ENCODE measurements at places on chromosomes 5 and 9. TPM values are rescaled to one million over a fixed set of nuclear protein-coding genes. Genes with fewer than 3 reads are reported as not detected.

The CFAP77 gene
- total RNA-seq, result not detected

- no peak for DNase-seq
- no peak overlapping the region for H3K27ac ChIP-seq
- H3K27me3 ChIP-seq, result no peaks in the 10 kb centered on the region
- H3K4me1 ChIP-seq, result no peaks in the 10 kb centered on the region
Observed at GRCh38 chr5:130198927-130199326, 294.7 kb downstream of the CHSY3 start.

GRCh38 chr9:132214027-132214622 is 52.3 kb downstream of the NTNG2 start:
- H3K27me3 ChIP-seq, result peaks cover 13% of the 10 kb centered on the region
- H3K27ac ChIP-seq, result no peak overlapping the region
- no peaks in the 10 kb centered on the region for H3K36me3 ChIP-seq
- DNase-seq, result no peak
- no peak overlapping the region for H3K4me3 ChIP-seq

DNA sequence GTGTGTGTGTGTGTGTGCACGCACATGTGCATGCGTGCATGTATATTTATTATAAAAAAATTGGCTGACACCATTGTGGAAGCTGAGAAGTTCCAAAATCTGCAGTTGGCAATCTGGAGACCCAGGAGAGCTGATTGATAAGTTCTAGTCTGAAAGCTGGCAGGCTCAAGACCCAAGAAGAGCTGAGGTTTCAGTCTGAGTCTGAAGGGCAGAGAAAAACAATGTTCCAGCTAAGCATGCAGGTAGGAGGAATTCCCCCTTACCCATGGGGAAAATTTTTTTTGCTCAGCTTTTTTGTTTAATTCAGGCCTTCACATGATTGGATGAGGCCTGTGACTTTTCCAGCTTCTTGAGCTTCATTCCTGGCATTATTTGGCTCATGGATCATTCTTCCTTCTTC is 31.2 kb upstream of the ACTBL2 start:
- H3K27me3 ChIP-seq, result no peaks in the 10 kb centered on the region
- H3K4me3 ChIP-seq, result no peak overlapping the region
- DNase-seq, result no peak

DNA sequence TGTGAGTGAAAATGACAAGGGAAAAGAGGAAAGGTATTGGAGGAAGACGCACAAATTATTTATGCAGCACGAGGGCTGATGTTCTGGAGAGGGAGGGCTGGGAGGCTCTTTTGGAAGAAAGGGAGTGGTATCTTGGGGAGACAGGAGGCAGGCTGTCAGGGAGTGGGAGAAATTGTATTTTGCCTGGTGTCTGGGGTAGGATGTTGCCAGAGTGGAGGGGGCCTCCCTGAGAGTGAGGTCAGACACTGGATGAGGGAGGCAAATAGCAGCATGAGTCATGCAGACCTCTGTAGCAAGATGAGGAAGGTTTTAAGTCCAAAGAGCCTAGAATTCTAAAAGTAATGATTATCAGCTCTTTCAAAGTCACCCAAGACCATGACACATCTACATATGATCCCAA is 158.0 kb downstream of the DMRT2 start:
- no peaks in the 10 kb centered on the region for H3K36me3 ChIP-seq
- no peaks in the 10 kb centered on the region for H3K27me3 ChIP-seq
- H3K4me3 ChIP-seq, result no peak overlapping the region
- H3K27ac ChIP-seq, result no peak overlapping the region
- no peak for DNase-seq
- no peaks in the 10 kb centered on the region for H3K4me1 ChIP-seq

DNA sequence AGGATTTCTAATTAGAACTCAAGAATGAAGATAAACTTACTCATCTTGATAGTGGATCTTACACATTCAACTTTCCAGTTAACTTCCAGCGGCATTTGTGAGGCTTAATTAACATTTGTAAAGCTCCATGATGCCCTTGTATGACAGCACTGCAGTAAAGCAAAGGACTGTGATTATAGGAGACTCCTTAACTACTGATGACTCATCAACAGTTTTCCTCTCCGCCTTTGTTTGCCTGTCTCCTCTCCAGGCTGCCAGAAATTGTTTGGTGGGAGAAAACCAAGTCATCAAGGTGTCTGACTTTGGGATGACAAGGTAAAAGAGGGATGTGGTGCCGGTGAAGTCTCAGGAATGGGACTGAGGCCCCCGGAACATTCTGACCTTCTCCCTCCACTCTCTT is 20.4 kb upstream of the CYFIP2 start:
- peaks cover 8% of the 10 kb centered on the region for H3K36me3 ChIP-seq
- H3K27ac ChIP-seq, result no peak overlapping the region
- no peak for DNase-seq
- no peak overlapping the region for H3K4me3 ChIP-seq
- H3K4me1 ChIP-seq, result no peaks in the 10 kb centered on the region

- DNase-seq, result no peak
- H3K27me3 ChIP-seq, result no peaks in the 10 kb centered on the region
- no peak overlapping the region for H3K27ac ChIP-seq
- no peak overlapping the region for H3K4me3 ChIP-seq
- no peaks in the 10 kb centered on the region for H3K36me3 ChIP-seq
Observed at GRCh38 chr5:167250996-167251395, 1040.4 kb upstream of the WWC1 start.

The IL3 gene
- not detected for total RNA-seq

DNA sequence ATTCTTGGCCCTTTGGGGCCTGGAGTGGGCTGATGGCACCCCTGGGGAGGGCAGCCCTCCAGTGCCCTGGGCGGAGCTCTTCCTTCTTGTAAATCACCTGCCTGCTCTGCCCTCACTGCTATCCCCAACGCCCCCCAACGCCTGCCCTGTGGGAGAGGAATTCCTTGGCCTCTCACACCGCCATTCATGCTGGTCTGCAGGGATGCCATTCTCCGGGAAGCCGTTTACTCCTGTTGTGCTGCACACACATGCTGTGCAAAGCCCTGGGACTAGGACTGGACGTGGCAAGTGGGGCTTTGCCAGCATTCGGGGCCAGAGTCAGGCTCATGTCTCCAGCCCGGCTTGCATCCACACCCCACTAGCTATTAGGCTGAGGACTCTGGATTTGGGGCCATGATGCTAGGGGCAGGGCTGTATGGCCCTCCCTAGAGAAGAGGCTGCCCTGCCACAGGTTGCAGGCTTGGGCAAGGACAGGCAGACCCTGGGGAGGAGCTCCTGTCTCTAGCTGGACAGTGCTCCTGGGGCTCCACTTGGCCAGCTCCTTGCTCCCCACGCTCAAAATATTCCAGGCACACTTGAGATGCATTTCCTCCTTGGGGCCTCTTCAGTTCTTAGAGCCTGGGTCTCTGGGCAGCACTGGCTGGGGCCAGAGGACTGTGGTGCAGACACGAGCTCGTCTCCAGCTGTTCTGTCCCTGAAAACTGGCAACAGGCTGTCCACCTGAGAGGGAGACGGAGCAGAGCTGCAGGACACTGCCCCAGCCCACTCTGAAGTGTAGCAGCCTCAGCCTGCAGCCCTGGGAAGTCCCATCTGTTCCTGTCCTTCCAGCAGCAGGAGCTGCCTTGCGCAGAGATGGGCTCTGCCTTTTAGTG is 226.9 kb downstream of the CACNA1B start:
- no peaks in the 10 kb centered on the region for H3K4me1 ChIP-seq
- no peaks in the 10 kb centered on the region for H3K27me3 ChIP-seq
- H3K27ac ChIP-seq, result no peak overlapping the region
- no peaks in the 10 kb centered on the region for H3K36me3 ChIP-seq
- H3K4me3 ChIP-seq, result no peak overlapping the region

The TUSC1 gene
- total RNA-seq, result 6.3 TPM

- H3K27me3 ChIP-seq, result no peaks in the 10 kb centered on the region
- H3K27ac ChIP-seq, result no peak overlapping the region
- no peak overlapping the region for H3K4me3 ChIP-seq
- H3K36me3 ChIP-seq, result no peaks in the 10 kb centered on the region
- DNase-seq, result no peak
Observed at GRCh38 chr9:103574056-103574455, 520.1 kb upstream of the SMC2 start.

DNA sequence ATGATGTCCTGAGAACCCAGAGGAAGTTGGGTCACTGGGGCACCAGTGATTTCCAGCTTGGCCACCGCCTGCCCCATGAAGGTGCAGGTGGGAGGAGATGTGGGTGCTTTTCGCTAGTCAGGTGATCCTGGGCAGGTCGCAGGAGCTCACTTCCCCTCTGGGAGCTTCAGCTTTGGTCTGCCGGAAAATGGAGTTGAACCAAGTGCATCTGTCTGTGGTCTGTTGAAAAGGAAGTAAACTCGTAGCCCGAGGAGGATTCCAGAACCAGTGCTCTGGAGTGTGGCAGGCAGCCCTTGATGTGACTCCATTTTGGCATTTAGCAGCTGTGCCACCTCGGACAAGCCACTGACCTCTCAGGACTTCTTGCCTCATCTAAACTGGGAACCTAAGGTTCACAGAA is 81.8 kb upstream of the HRH2 start:
- H3K36me3 ChIP-seq, result no peaks in the 10 kb centered on the region
- peaks cover 7% of the 10 kb centered on the region for H3K27me3 ChIP-seq
- DNase-seq, result no peak
- H3K4me1 ChIP-seq, result no peaks in the 10 kb centered on the region

DNA sequence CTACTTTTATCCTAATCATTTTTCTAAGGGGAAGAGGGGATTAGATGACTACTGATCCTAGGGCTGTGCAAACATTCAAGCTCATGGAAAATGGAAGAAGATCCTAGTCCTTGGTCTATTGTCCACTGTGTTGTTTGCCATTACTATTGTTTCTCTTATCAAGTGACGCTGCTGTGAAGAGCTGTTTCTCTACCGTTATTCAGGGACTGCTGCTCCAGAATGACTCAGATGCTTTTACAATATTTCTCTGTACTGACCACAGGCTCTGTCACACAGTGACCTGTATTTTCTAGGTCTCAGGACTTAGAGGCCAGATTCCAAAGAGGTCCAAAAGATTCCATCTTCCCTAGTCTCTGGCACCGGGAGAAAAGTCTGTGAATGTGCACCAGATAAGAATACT is 159.5 kb upstream of the CHD1 start:
- no peak overlapping the region for H3K27ac ChIP-seq
- no peak overlapping the region for H3K4me3 ChIP-seq
- H3K4me1 ChIP-seq, result no peaks in the 10 kb centered on the region
- DNase-seq, result no peak
- H3K36me3 ChIP-seq, result no peaks in the 10 kb centered on the region
- H3K27me3 ChIP-seq, result no peaks in the 10 kb centered on the region

- H3K27me3 ChIP-seq, result no peaks in the 10 kb centered on the region
- H3K27ac ChIP-seq, result no peak overlapping the region
- no peak overlapping the region for H3K4me3 ChIP-seq
- H3K36me3 ChIP-seq, result no peaks in the 10 kb centered on the region
- H3K4me1 ChIP-seq, result no peaks in the 10 kb centered on the region
Observed at GRCh38 chr5:87539839-87540238, 127.1 kb upstream of the CCNH start.

GRCh38 chr9:89465726-89466308 is 32.1 kb downstream of the SEMA4D start:
- peak overlapping the region; percentile 87 for H3K27ac ChIP-seq
- no peaks in the 10 kb centered on the region for H3K27me3 ChIP-seq
- H3K4me1 ChIP-seq, result peaks cover 100% of the 10 kb centered on the region
- no peak for DNase-seq

DNA sequence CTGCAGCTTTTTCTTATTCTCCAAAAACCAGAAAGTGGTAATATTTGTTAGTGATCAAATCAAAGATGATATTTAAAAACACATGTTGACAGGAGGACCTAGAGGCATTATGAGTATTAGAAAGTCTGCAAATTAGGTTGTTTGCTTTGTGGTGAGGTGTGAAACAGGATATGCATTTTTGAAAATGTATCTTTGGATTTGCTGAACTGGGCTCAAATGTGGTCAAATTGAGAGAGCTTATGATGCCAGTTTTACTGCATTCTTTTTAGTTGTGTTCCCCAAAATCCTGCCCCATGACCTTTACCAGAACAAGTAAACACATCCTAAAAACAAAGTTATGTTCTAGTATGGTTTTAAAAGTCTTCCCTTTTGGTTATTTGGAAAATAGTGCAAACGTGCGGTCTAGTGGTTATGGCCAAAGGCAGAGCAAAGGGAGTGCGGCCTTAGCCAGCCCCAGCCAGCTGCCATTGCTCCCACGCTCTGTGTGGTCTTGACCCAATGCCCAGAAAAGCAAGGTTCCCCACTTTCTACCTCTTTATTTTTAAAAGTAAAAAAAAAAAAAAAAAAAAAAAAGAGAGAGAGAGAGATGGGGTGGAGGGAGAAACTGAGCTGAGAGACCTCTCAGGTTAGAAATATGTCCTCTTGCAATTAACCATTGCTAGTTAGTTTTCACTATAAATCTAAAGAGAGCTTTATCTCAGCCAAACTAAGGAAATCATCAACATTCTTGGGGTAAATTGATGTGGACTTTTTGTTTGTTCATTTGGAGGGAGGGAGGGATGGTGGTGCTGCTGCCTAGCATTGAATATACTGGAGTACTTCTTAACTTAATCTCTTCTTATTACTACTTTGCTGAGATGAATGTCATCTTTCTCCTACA is 176.6 kb downstream of the ARHGAP26 start:
- no peaks in the 10 kb centered on the region for H3K27me3 ChIP-seq
- H3K4me3 ChIP-seq, result no peak overlapping the region
- no peaks in the 10 kb centered on the region for H3K4me1 ChIP-seq
- H3K27ac ChIP-seq, result no peak overlapping the region

DNA sequence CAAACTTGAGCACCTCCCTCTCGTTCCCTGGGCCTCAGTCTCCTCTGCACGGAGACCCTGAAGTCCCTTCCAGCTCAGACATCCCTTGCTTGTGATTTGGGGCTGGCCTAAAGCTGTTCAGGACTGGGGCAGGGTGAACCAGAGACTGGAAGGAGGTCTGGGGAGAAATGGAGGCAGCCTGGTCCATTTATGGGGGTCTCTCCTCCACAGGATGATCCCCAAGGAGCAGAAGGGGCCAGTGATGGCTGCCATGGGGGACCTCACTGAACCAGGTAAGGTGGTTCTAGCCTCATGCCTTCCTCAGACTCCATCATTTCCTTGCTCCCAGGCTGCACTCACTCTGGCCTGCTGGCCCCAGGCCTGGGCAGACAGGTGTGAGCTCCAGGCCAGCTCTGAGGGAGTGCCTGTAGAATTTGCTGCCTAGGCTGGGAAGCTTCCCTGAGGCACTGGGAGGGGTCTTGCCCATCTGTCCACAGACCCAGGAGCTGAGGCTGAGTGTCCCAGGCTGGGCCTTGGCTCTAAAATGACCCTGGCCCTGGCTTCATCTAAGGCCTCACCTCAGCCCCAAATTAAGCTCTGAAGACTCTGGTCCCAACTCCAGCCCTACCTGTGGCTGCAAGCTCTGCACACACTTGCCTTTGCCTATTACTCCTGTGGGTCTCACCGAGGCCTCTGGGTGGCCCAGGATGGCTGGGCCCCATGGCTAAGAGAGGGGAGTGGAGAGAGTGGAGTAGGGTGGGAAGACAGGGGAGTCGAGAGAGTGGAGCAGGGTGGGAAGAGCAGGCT is 1.9 kb downstream of the MYOZ3 start:
- H3K36me3 ChIP-seq, result no peaks in the 10 kb centered on the region
- no peaks in the 10 kb centered on the region for H3K27me3 ChIP-seq
- DNase-seq, result no peak
